Renal cortex interstitium (tissue), 15 donors: ENCODE measurements at places on chromosomes 16 and 17. TPM values are rescaled to one million over a fixed set of nuclear protein-coding genes. Genes with fewer than 3 reads are reported as not detected.
A peak's percentile ranks its signal among the peaks of the same experiment; 100 is the strongest.

TNFRSF17 gene
- 0.19 TPM for polyA plus RNA-seq

TGFB1I1 gene
- 45.6 TPM for polyA plus RNA-seq

ST6GALNAC2 gene
- polyA plus RNA-seq = 9.9 TPM

- peak; percentile 47 for DNase-seq
Observed at GRCh38 chr16:82456683-82457082, 170.1 kb upstream of the CDH13 start.

DNA sequence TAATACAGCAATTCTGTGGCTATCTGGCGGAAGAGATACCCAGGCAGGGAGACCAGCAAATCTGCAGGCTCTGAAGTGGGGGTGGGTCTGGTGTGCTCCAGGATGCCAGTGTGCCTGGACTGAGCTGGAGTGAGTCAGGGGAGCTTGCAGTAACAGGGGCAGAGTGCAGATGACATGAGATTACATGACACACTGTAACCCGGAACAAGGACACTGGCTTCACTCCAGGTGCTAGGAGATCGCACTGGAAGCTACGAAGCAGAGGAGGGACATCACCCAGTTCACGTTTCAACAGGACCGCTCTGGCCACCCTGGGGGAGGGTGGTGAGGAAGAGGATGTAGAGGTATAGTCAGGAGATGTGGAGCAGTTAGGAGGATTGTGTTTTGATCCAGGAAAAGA lies 475.6 kb downstream of the CDH13 start:
- no peak for DNase-seq

DNA sequence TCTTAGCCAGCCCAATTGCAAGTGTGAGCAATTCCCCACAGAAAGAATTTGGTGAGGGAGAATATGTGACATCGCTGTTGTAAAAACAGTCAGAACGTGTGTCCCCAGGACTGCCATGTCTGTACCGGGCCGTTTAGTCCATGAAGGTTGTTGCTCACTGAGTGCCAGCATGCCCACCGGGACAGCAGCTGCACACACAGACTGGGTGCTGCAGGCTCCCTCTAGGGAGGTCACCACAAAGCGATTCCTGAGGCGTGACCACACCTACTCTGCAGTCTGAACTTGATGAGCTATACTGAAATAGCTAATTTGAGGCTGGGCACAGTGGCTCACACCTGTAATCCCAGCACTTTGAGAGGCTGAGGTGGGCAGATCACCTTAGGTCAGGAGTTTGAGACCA lies 44.1 kb upstream of the ADORA2B start:
- DNase-seq = no peak

- no peak for DNase-seq
Observed at GRCh38 chr16:48011466-48011865, 144.3 kb downstream of the ABCC12 start.
